ENCODE measurements at places on chromosomes 3 and 15.

DNA sequence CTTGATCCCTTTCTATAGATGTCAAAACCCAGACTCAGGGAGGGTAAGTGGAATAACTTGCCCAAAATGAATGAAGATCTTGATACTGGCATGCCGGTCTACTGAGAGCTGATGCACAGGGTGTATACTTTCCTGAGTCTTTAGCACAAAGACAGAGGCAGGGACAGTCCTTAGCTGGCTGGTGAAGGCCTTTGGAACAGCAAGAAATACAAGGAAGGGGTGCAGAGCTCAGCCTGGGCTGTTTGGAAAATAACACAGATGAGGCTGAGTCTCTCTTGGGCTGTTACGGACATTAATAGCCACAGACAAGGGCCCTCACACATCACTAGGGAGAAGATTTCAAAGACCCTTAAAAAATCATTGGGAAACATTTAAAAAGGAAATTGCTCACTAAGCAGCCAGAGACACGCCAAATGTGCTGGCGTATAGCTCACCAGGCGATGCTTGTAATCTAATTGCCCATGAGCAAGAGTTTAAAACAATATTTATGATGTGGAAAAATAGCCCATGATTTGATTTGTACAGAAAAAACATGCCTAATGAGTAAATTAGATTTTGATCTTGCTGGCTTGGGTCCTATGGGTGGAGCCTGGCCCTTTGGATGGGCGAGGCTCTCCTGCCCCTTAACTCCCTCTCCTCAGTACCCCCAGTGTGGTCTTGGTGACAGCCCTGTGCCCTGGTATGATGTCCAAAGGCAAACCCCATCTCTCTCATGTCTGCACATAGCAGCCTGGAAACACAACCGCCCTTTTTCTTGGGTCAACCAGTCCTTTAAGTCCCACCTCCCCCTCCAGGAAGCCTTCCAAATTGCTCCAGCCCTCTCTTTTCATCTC lies 81.8 kb upstream of the MRPS22 start:
- peaks cover 23% of the 10 kb centered on the region for H3K27me3 ChIP-seq
- no peak overlapping the region for H3K4me3 ChIP-seq
- no peak overlapping the region for H3K27ac ChIP-seq
- H3K4me1 ChIP-seq = no peaks in the 10 kb centered on the region
- no peaks in the 10 kb centered on the region for H3K36me3 ChIP-seq

- peaks cover 21% of the 10 kb centered on the region for H3K27me3 ChIP-seq
- no peaks in the 10 kb centered on the region for H3K4me1 ChIP-seq
- H3K36me3 ChIP-seq = no peaks in the 10 kb centered on the region
- H3K4me3 ChIP-seq = no peak overlapping the region
- no peak overlapping the region for H3K27ac ChIP-seq
These were observed 129.7 kb upstream of the TUSC7 start for GRCh38 chr3:116579840-116580239.

DNA sequence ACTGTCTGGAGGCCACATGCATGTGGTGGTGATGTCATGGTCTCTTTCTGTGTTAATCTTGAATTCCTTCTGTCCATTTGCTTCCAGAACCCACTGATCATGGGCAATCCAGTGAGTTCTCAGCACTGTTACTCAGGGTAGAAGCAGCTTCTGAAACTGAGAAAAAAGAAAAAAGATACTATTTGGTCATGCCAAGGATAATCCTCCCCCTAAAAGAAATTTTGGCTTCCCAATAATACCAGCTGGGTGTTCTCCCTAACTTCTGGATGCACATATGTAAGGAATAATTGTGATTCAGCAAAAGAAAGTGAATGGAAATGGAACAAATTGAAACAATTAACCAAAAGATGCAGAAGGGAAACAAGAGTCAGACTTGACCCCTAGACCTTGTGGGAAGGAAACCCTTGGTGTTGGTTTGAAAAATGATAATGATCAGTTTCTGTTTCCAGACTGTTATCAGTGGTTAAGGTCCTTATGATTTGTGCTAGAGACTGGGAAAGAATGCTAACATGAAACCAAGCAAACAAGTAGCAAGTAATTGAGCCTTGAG lies 92.3 kb downstream of the RBMS3 start:
- H3K27ac ChIP-seq = no peak overlapping the region
- H3K4me1 ChIP-seq = peaks cover 18% of the 10 kb centered on the region
- no peaks in the 10 kb centered on the region for H3K27me3 ChIP-seq

DNA sequence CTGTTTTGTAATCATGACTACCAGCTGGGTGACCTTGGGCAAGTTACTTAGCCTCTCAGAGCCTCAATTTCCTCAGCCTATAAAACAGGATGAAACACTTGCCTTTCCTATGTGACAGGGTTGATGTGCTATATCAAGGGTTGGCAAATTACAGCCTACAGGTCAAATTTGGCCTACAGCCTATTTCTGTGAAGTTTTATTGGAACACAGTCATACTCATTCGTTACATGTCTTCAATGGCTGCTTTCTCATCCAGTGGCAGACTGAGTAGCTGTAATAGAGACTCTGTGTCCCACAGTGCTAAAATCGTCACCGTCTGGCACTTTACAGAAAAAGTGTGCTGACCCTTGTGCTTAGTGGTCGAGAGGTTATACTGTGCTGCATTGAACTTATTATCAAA lies 16.6 kb downstream of the ABHD6 start:
- DNase-seq = no peak
- H3K27ac ChIP-seq = peak overlapping the region; percentile 59

GRCh38 chr3:50205413-50206276 lies 574 bp downstream of the SLC38A3 start:
- peaks cover 14% of the 10 kb centered on the region for H3K4me1 ChIP-seq
- peaks cover 49% of the 10 kb centered on the region for H3K27me3 ChIP-seq
- no peak overlapping the region for H3K27ac ChIP-seq
- peak; percentile 35 for DNase-seq

- H3K27ac ChIP-seq = no peak overlapping the region
- H3K4me1 ChIP-seq = peaks cover 23% of the 10 kb centered on the region
- H3K4me3 ChIP-seq = no peak overlapping the region
- no peak for DNase-seq
These were observed 39.7 kb upstream of the RNU6-1 start for GRCh38 chr15:67879440-67880129.

GRCh38 chr3:64533617-64534317 lies 154.0 kb downstream of the ADAMTS9 start:
- peak; percentile 82 for DNase-seq
- H3K4me1 ChIP-seq = peaks cover 14% of the 10 kb centered on the region
- H3K27ac ChIP-seq = no peak overlapping the region
- no peaks in the 10 kb centered on the region for H3K27me3 ChIP-seq
- peaks cover 3% of the 10 kb centered on the region for H3K36me3 ChIP-seq
- H3K4me3 ChIP-seq = no peak overlapping the region

DNA sequence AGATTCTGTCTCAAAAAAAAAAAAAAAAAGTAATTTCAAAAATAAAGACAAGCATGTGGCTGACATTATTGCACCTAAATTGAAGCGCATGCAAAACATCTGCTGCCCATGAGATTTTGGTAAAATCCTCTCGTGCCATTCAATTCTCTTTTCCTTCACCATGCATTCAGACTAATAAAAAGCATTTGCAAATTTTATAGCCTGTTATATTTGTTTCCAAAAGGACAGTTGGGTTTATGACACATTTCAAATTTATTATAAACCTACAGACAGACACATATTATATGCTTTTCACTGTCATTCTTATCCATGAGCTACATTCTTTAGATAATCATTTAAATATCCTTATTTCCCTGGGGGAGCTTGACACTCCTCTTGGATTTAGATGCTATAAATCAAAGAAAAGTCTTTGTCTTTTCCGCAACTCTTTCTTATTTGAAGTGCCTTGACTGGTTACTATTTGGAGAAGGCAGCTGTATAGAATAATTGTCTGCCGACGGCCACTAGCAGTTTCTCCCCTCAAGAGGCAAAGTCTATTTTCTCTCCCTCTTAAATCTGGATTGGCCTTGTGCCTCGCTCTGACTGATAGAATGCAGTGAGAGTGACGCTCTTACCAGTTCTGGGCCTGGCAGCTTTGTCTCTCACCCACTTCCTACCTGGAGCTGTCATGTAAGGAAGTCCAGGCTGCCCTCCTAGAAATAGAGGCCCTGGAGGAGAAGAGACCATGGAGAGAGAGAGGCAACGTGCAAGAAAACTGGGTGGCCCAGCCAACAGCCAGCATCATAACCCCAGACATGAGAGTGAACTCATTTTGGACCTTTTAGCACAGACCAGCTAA lies 6.8 kb upstream of the LRIG1 start:
- no peaks in the 10 kb centered on the region for H3K36me3 ChIP-seq
- peak overlapping the region; percentile 38 for H3K27ac ChIP-seq

GRCh38 chr3:58469096-58469495 lies 22.8 kb upstream of the KCTD6 start:
- DNase-seq = no peak
- H3K4me1 ChIP-seq = peaks cover 12% of the 10 kb centered on the region
- no peak overlapping the region for H3K27ac ChIP-seq
- H3K4me3 ChIP-seq = no peak overlapping the region
- no peaks in the 10 kb centered on the region for H3K36me3 ChIP-seq
- no peaks in the 10 kb centered on the region for H3K27me3 ChIP-seq

DNA sequence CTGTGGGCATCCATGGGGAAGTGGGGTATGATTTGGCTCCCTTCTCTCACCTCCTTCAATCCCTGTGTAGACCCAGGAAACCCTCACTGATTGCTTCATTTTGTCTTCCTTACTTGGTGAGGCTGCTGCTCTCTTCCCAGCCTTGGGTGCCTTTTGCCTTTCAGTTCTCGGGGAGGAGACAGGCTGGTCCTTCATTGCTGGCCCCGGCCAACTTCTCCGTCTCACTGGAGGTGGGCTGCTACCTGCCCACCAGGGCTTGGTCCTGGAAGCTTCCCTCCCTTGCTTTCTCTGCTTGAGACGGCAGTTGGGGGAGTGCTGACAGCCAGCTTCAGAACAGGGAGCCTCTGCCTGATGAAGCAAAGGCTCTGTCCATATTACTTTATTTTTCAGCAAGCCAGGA lies 4.7 kb downstream of the FOXL2 start:
- peaks cover 4% of the 10 kb centered on the region for H3K36me3 ChIP-seq
- H3K4me3 ChIP-seq = peak overlapping the region; percentile 56
- H3K27ac ChIP-seq = no peak overlapping the region
- H3K4me1 ChIP-seq = peaks cover 24% of the 10 kb centered on the region
- peaks cover 94% of the 10 kb centered on the region for H3K27me3 ChIP-seq

GRCh38 chr3:194112120-194113106 lies 23.5 kb upstream of the HES1 start:
- H3K27ac ChIP-seq = no peak overlapping the region
- peaks cover 24% of the 10 kb centered on the region for H3K4me1 ChIP-seq
- H3K4me3 ChIP-seq = no peak overlapping the region
- peaks cover 10% of the 10 kb centered on the region for H3K27me3 ChIP-seq
- no peak for DNase-seq

GRCh38 chr15:65833501-65834205 lies 35.6 kb upstream of the RAB11A start:
- H3K27me3 ChIP-seq = no peaks in the 10 kb centered on the region
- peaks cover 16% of the 10 kb centered on the region for H3K4me1 ChIP-seq
- no peak overlapping the region for H3K27ac ChIP-seq
- H3K36me3 ChIP-seq = no peaks in the 10 kb centered on the region
- no peak overlapping the region for H3K4me3 ChIP-seq

- H3K27ac ChIP-seq = no peak overlapping the region
- no peaks in the 10 kb centered on the region for H3K4me1 ChIP-seq
- H3K27me3 ChIP-seq = no peaks in the 10 kb centered on the region
- no peaks in the 10 kb centered on the region for H3K36me3 ChIP-seq
- DNase-seq = no peak
- no peak overlapping the region for H3K4me3 ChIP-seq
These were observed 38.8 kb downstream of the IMPG2 start for GRCh38 chr3:101281521-101282030.

GRCh38 chr15:67003586-67003985 lies 61.8 kb upstream of the SMAD3 start:
- no peak overlapping the region for H3K4me3 ChIP-seq
- DNase-seq = no peak
- H3K27me3 ChIP-seq = no peaks in the 10 kb centered on the region
- H3K27ac ChIP-seq = no peak overlapping the region
- H3K36me3 ChIP-seq = no peaks in the 10 kb centered on the region

GRCh38 chr3:105959851-105960250 lies 91.0 kb upstream of the CBLB start:
- H3K27ac ChIP-seq = peak overlapping the region; percentile 75
- no peak for DNase-seq
- no peak overlapping the region for H3K4me3 ChIP-seq
- H3K27me3 ChIP-seq = no peaks in the 10 kb centered on the region
- H3K4me1 ChIP-seq = peaks cover 11% of the 10 kb centered on the region

DNA sequence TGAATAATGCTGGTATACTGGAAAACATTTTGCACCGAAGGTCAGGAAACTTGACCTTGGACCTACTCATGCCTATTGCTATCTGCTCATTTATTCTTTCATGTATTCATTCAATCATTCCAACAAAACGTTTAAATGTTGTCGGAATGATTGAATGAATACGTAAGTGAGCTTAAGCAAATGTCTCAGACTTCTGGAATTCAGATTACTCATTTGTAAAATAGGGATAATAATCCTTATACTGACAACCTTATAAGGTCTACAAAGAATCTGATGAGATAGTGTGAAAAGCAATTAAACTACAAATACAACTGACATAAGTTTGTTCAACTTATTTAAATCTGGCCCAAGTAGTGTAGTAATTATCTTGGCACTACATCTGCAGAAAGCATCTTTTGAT lies 288.7 kb downstream of the WDR72 start:
- no peak for DNase-seq
- no peaks in the 10 kb centered on the region for H3K27me3 ChIP-seq
- H3K36me3 ChIP-seq = peaks cover 5% of the 10 kb centered on the region
- H3K4me1 ChIP-seq = no peaks in the 10 kb centered on the region

DNA sequence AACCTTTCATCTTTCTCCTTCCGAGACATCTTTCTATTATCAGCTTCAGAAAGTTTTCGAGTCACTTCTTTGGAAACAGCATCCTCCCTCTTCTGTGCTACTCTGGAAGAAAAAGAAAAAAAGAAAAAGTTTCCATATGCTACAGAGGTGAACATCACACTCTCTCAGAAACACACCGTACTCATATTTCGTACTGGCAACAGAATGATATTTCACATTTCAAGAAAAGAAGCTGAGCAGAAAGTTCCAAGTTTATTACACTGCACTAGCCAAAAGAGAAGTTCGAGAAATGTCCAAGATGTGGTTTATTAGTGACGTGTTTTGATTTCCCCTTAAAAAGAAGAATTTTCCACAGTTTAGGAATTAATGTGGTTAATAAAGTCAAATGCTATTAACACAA lies 6.0 kb downstream of the SSR3 start:
- peaks cover 46% of the 10 kb centered on the region for H3K4me1 ChIP-seq
- H3K27me3 ChIP-seq = no peaks in the 10 kb centered on the region
- DNase-seq = no peak
- H3K36me3 ChIP-seq = peaks cover 14% of the 10 kb centered on the region
- no peak overlapping the region for H3K4me3 ChIP-seq
- no peak overlapping the region for H3K27ac ChIP-seq

DNA sequence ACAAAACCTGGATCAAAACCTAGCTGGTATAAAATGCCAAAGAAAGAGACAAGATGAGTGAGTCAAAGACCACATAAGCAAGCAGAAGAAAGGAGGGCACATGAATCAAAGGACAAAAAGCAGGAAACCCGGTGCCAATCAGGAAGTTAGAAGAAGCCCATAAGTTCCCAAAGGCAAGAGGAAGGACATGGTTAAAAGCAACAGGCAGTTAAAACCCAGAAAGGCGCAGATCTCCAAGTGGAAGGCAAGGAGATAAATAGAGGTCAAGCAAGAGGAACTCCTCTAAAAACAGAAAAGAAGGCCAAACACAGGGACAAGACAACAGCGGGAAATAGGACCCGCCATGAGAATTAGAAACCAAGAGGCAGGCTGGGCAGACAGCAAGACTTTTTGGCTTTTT lies 4.4 kb downstream of the TMOD2 start:
- H3K4me3 ChIP-seq = no peak overlapping the region
- H3K36me3 ChIP-seq = peaks cover 4% of the 10 kb centered on the region
- no peak overlapping the region for H3K27ac ChIP-seq
- peaks cover 29% of the 10 kb centered on the region for H3K4me1 ChIP-seq
- H3K27me3 ChIP-seq = peaks cover 26% of the 10 kb centered on the region
- no peak for DNase-seq

Data from neural crest cell (in vitro differentiated cells).